ENCODE measurements at places on chromosomes 3 and 15. TPM values are rescaled to one million over a fixed set of nuclear protein-coding genes. Genes with fewer than 3 reads are reported as not detected.

GRCh38 chr15:59917504-59918157 is 86.5 kb upstream of the FOXB1 start:
- H3K27me3 ChIP-seq: peaks cover 25% of the 10 kb centered on the region
- H3K4me1 ChIP-seq: peaks cover 36% of the 10 kb centered on the region
- H3K27ac ChIP-seq: peak overlapping the region; percentile 45
- peak; percentile 90 for DNase-seq

GRCh38 chr3:45105855-45106671 is 40.1 kb downstream of the CDCP1 start:
- peak overlapping the region; percentile 9 for H3K4me3 ChIP-seq
- peak; percentile 92 for DNase-seq
- H3K36me3 ChIP-seq: peaks cover 40% of the 10 kb centered on the region
- peaks cover 76% of the 10 kb centered on the region for H3K4me1 ChIP-seq
- H3K27ac ChIP-seq: peak overlapping the region; percentile 78
- peaks cover 21% of the 10 kb centered on the region for H3K27me3 ChIP-seq

Gene FBXO40
- not detected for total RNA-seq

Gene HTR3E
- not detected for total RNA-seq

DNA sequence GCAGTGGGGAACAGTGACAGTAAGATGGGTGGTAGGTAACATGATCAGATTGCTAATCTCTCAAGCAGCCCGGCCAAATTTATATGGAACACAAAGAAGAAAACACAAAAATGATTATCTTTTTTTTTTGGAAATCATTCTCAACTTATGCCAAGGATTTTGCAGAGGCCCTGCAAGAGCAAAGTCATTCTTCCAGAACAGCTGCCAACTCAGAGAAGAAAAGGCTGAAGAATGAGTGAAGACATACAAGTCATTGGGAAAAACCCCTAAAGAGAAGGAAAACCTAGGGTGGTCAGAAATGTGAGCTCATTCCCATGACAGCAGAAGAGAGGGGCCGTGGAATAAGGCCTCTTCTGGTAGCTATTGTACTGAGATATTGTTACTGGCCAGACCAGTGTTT is 246.7 kb downstream of the SHOX2 start:
- H3K36me3 ChIP-seq: no peaks in the 10 kb centered on the region
- H3K27me3 ChIP-seq: no peaks in the 10 kb centered on the region

GRCh38 chr3:98824256-98824655 is 61.1 kb downstream of the ST3GAL6 start:
- no peak overlapping the region for H3K4me3 ChIP-seq
- no peak overlapping the region for H3K27ac ChIP-seq
- peaks cover 2% of the 10 kb centered on the region for H3K27me3 ChIP-seq

Gene IL17RD
- total RNA-seq: 0.02 TPM

- no peak overlapping the region for H3K27ac ChIP-seq
- H3K4me1 ChIP-seq: peaks cover 4% of the 10 kb centered on the region
- peaks cover 5% of the 10 kb centered on the region for H3K27me3 ChIP-seq
- no peak for DNase-seq
- H3K4me3 ChIP-seq: no peak overlapping the region
- H3K36me3 ChIP-seq: no peaks in the 10 kb centered on the region
These were observed 58.5 kb downstream of the NEK10 start for GRCh38 chr3:27310688-27311087.

- H3K27me3 ChIP-seq: peaks cover 43% of the 10 kb centered on the region
- no peaks in the 10 kb centered on the region for H3K36me3 ChIP-seq
- H3K27ac ChIP-seq: no peak overlapping the region
- no peaks in the 10 kb centered on the region for H3K4me1 ChIP-seq
- H3K4me3 ChIP-seq: no peak overlapping the region
These were observed 113.9 kb downstream of the TLE3 start for GRCh38 chr15:69983696-69984265.

Gene GOLGA8M
- 4.6 TPM for total RNA-seq

- H3K36me3 ChIP-seq: no peaks in the 10 kb centered on the region
- no peak overlapping the region for H3K4me3 ChIP-seq
- H3K27ac ChIP-seq: no peak overlapping the region
- no peaks in the 10 kb centered on the region for H3K27me3 ChIP-seq
- no peaks in the 10 kb centered on the region for H3K4me1 ChIP-seq
These were observed 584.4 kb downstream of the GRM7 start for GRCh38 chr3:7445331-7445730.

Gene CADPS
- not detected for total RNA-seq

Gene MST1R
- total RNA-seq: 2.5 TPM

Gene LRRIQ4
- 0.23 TPM for total RNA-seq

DNA sequence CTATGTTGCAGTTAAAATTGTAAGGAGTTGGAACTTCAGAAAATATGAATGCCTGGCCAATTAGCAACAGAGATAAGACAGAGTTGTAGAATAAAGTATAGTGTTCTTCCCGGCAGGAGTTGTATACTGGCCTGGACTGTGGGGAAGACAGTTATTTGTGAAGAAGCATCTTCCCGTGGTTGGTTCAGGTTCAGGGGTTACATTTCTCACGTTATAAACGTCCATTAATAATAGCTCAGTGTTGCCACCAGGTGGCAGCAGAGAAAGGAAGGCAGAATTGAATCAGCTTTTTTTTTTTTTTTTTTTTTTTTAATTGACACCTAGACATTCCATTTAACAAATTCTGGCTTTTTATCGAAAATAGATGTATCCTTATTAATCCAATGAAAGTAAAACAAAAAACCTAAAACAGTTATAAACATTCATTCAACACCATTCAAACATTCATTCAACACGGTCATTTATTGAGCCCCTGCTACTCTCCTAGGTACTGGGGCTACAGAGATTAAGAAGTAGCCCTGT is 66.4 kb upstream of the NR2E3 start:
- peaks cover 7% of the 10 kb centered on the region for H3K4me1 ChIP-seq
- no peaks in the 10 kb centered on the region for H3K36me3 ChIP-seq
- no peak overlapping the region for H3K4me3 ChIP-seq

DNA sequence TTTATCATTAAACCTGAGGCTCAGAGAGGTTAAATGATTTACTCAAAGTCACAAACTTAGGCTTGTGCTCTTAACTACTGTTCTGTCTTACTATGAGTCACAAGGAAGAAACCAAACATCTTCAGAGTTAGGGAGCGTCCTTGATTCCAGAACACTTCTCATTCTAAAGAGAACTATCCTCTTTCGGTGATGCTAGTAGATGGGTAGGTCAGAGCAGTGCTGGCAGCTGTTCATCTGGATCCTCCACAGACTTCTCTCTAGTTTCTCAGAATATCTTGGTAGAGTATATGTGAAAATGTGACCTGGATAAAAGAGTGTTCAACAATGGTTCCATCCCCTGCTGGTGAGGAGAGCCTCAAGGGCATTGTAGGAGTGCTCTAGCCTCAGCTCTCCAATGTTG is 3.3 kb downstream of the ARL6IP5 start:
- DNase-seq: no peak
- H3K27ac ChIP-seq: peak overlapping the region; percentile 83
- H3K27me3 ChIP-seq: no peaks in the 10 kb centered on the region
- peak overlapping the region; percentile 97 for H3K4me3 ChIP-seq

Gene ARL13B
- total RNA-seq: 13.8 TPM

DNA sequence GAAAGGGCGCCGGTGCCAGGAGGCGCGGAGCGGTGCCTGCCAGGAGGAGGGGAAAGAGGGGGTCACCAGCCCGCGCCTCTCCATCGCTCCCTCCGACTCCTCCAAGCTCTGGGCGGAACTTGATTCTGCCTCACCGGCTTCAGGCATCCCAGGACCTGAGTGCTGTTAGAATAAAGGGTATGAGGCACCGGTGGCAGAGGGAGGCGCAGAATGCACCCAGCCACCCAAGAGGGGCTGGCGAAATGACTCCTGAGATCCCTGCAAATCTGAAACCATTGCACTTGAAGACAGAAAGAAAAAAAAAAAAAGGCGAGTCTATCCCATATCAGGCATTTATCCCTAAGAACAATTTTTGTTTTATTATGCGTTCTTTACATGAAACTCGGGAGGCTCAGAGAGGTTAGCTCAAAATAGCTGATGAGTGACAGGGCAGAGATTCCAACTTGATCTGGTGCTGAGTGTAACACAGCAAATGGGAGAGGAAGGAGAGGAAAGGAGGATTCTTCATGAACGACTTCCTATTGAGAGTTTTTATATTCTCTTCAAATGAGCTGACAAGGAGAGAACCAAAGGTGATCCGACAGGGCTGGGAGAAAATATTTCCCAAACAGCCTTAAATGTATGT is 157.0 kb upstream of the FRMD4B start:
- no peak overlapping the region for H3K27ac ChIP-seq
- H3K36me3 ChIP-seq: no peaks in the 10 kb centered on the region
- DNase-seq: no peak

GRCh38 chr15:48392356-48392755 is 61.1 kb downstream of the DUT start:
- no peak overlapping the region for H3K27ac ChIP-seq
- no peak overlapping the region for H3K4me3 ChIP-seq
- peaks cover 22% of the 10 kb centered on the region for H3K27me3 ChIP-seq
- no peaks in the 10 kb centered on the region for H3K4me1 ChIP-seq

- peaks cover 10% of the 10 kb centered on the region for H3K4me1 ChIP-seq
- H3K27ac ChIP-seq: no peak overlapping the region
- H3K36me3 ChIP-seq: no peaks in the 10 kb centered on the region
- H3K27me3 ChIP-seq: no peaks in the 10 kb centered on the region
These were observed 83.6 kb downstream of the HMG20A start for GRCh38 chr15:77504306-77504705.

DNA sequence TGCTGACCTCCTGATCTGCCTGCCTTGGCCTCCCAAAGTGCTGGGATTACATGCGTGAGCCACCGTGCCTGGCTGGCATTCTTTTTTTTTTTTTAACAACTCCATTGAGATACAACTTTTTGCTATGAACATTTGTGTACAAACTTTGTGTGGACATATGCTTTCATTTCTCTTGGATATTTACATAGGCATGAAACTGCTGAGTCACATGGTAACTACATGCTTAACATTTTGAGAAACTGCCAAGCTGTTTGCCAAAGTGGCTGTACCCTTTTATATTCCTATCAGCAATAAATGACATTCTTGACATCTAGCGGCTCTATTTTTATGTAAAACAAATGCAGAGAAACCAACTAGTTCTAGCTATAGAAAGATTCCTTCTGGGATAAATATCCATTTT is 8.7 kb upstream of the YEATS2 start:
- H3K36me3 ChIP-seq: no peaks in the 10 kb centered on the region
- H3K27me3 ChIP-seq: peaks cover 3% of the 10 kb centered on the region
- H3K4me1 ChIP-seq: peaks cover 5% of the 10 kb centered on the region
- DNase-seq: no peak
- H3K27ac ChIP-seq: no peak overlapping the region

- peaks cover 24% of the 10 kb centered on the region for H3K4me1 ChIP-seq
- no peak overlapping the region for H3K4me3 ChIP-seq
- DNase-seq: no peak
- H3K36me3 ChIP-seq: peaks cover 24% of the 10 kb centered on the region
These were observed 422.7 kb upstream of the CFAP20DC start for GRCh38 chr3:59472541-59472940.

DNA sequence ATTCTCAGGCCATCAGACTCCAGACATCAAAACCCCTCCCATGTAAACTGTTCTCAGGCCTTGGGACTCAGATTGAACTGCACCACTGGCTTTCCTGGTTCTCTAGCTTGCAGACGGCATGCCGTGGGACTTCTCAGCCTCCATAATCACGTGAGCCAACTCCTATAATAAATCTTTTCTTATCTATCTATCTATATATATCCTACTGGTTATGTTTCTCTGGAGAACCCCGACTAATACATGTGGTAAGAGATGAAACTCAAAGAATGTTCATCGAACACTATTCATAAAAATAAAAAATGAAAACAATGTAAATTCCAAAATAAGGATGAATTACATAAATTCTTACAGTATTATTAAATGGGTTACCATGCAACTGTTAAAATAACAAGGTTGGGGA is 84.5 kb upstream of the NTRK3 start:
- no peaks in the 10 kb centered on the region for H3K4me1 ChIP-seq
- DNase-seq: no peak
- H3K36me3 ChIP-seq: no peaks in the 10 kb centered on the region
- H3K27me3 ChIP-seq: peaks cover 6% of the 10 kb centered on the region
- H3K27ac ChIP-seq: no peak overlapping the region

DNA sequence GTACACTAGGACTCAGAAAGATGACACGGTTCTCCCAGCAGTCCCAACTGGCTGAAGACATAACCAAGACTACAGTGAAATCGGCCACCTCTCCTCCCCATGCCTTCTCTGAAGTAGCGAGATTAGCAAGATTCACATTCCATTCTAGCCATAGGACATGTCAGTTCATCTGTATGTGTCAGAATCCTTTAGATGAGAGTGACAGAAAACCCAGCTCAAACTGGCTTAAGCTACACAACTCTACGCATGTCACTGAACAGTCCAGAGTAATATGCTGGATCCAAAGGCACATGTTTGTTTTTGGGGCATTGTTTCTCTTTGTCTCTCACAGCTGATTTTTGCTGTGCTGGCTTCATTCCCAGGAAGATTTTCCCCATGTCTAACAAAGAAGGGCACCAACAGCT is 75.8 kb downstream of the RARB start:
- no peak overlapping the region for H3K27ac ChIP-seq
- no peaks in the 10 kb centered on the region for H3K36me3 ChIP-seq
- H3K4me1 ChIP-seq: no peaks in the 10 kb centered on the region
- DNase-seq: no peak
- H3K4me3 ChIP-seq: no peak overlapping the region

GRCh38 chr15:32871883-32872282 is 154.1 kb downstream of the GREM1 start:
- peaks cover 2% of the 10 kb centered on the region for H3K27me3 ChIP-seq
- no peak for DNase-seq
- no peak overlapping the region for H3K27ac ChIP-seq
- no peaks in the 10 kb centered on the region for H3K4me1 ChIP-seq
- H3K4me3 ChIP-seq: no peak overlapping the region

DNA sequence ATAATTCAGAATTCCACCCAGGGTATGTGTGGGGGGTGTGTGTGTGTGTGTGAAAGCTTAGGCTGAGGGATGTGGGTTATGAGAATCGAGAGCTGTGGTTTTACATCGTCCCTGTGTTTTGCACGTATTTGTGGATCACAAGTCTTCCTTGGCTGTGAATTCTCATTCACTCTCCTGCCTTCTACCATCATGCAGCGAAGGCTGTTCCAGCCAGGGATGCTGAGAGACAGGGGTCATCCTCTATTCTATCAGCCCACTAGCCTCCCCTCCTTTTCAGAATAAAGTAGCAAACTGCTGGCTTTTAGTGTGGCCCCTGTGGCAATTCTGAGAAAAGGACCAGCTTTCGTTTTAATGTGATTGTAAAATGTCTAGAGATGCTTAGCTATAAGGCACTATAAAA is 460.6 kb upstream of the NR2F2 start:
- H3K27ac ChIP-seq: peak overlapping the region; percentile 83
- peak; percentile 71 for DNase-seq
- no peaks in the 10 kb centered on the region for H3K27me3 ChIP-seq

Gene CMTM8
- 4.0 TPM for total RNA-seq

Gene C3orf22
- total RNA-seq: not detected

- no peak overlapping the region for H3K27ac ChIP-seq
- H3K36me3 ChIP-seq: no peaks in the 10 kb centered on the region
- H3K27me3 ChIP-seq: peaks cover 19% of the 10 kb centered on the region
- no peak for DNase-seq
These were observed 20.8 kb upstream of the TM4SF1 start for GRCh38 chr3:149398296-149398695.

- no peak overlapping the region for H3K27ac ChIP-seq
- no peaks in the 10 kb centered on the region for H3K27me3 ChIP-seq
- no peaks in the 10 kb centered on the region for H3K4me1 ChIP-seq
- no peaks in the 10 kb centered on the region for H3K36me3 ChIP-seq
- H3K4me3 ChIP-seq: no peak overlapping the region
These were observed 1225.1 kb downstream of the OTOL1 start for GRCh38 chr3:162721736-162722135.

GRCh38 chr3:194346621-194347020 is 4.5 kb downstream of the CPN2 start:
- H3K4me1 ChIP-seq: no peaks in the 10 kb centered on the region
- no peak for DNase-seq
- no peak overlapping the region for H3K4me3 ChIP-seq
- H3K36me3 ChIP-seq: no peaks in the 10 kb centered on the region
- H3K27ac ChIP-seq: no peak overlapping the region
- H3K27me3 ChIP-seq: peaks cover 18% of the 10 kb centered on the region
